ENCODE measurements at places on chromosomes 1 and 21.

DNA sequence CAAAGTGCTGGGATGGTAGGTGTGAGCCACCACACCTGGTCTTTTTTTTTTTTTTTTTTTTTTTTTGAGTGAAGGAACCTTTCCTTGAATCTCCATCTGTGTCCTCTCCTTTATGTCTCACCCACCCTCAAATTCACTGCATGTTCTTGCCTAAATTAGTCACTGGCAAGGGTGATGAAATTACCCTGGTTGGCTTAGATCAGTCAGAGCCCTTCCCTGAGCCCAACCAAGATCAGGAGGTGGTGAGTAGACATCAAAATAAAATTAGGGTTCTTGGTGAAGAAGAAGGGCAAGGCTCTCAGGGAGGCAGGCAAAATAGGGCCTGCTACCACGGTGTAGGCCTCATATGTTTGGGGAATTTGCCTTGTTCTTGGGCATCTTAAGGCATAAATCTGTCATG, 5.3 kb upstream of the TNN start:
- no peak for DNase-seq

GRCh38 chr1:87208931-87209330, 119.7 kb upstream of the LMO4 start:
- DNase-seq, result no peak

GRCh38 chr1:59027177-59027576, 243.3 kb upstream of the JUN start:
- no peak for DNase-seq

GRCh38 chr1:39776400-39776713, 5.2 kb upstream of the OXCT2 start:
- no peak for DNase-seq

DNA sequence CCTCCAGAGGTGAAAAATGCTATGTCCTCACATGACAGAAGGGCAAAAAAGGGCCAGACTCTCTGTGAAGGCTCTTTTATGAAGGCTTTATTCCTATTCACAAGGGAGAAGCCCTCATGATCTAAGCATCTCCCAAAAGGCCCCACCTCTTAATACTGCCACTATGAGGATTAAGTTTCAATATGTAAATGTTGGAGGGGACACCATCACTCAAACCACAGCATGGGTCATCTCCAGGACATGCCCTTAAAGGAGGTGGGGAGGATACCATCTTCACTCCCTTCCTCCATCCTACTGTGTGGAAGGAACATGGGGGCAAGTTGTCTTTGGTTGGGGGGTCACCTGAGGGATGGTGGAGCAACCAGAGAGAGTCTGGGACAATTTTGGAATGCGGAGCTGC, 170.1 kb downstream of the TRIM33 start:
- no peak for DNase-seq

- no peak for DNase-seq
Observed at GRCh38 chr1:14777516-14778506, 179.3 kb downstream of the KAZN start.

- DNase-seq, result peak; percentile 29
Observed at GRCh38 chr1:163535807-163536206, 214.1 kb downstream of the NUF2 start.

DNA sequence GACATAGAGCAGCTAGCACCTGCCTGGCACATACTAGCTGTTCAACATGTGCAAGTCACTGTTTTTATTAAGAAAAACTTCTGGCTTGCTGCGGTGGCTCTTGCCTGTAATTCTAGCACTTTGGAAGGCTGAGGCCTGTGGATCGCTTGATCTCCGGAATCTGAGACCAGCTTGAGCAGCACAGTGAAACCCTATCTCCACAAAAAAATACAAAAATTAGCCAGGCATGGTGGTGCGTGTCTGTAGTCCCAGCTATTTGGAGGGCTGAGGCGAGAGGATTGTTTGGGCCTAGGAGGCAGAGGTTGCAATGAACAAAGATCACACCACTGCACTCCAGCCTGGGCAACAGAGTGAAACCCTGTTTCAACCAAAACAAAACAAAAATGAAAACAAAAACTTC, 27.7 kb upstream of the C8B start:
- no peak for DNase-seq

DNA sequence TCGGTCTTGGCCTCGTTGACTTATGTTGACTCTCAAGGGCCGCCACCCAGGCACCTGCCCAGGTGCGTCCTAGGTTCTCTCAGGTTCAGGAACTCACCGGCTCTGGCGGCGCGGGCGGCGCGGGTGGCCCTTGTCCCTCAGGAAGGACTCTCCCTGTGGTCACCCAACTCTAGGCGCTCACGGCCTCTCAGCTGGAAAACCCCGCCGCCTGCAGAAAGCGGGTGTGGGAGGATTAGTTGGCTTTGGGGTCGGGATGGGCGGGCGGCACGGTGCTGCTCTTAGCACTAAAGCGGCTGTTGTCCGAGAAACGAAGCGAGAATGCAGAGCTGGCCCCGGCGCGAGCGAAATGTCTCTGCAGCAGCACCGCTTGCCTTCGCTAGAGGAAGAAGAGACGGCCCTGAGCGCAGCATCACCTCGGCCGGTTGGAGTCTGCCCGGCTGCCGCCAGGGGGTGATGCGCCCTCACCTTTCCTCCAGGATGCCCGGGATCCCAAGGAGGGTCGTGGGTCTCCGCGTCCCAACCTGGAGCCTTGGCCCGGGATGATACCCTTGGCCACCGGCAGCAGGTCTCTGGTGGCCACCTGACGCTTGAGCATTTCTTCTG, 8.1 kb upstream of the TADA1 start:
- DNase-seq, result no peak

- DNase-seq, result no peak
Observed at GRCh38 chr1:12631571-12631970, 12.3 kb upstream of the AADACL4 start.

GRCh38 chr1:3504151-3504821, 49.8 kb downstream of the ARHGEF16 start:
- DNase-seq, result no peak

DNA sequence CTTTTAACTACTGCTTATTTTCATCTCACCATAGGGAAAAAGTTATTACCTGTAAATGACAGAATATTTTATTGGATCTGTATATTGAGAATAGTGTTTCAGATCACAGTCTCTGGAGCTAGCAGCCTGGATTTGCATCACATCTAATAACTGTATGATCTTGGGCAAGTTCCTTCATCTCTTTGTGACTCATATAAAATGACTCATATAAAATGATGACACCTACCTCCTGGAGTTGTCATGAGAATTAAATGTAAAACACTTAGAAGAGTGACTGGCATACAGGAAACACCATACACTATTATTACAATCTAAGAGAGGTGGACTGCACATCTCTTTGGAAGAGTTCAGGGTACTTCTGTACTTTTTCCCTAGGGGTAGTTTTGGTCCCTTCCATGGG, 421.3 kb downstream of the NEGR1 start:
- peak; percentile 40 for DNase-seq

GRCh38 chr1:102799496-102799895, 308.8 kb downstream of the COL11A1 start:
- no peak for DNase-seq

GRCh38 chr1:83827741-83828140, 171.2 kb downstream of the TTLL7 start:
- DNase-seq, result no peak
